Stimulated activated CD4-positive, alpha-beta T cell treated with anti-CD3 and anti-CD28 coated beads, Interleukin-1b, Interleukin-23, amount 100 ng/mL, for 24 hours (primary cell): ENCODE measurements at places on chromosomes 2 and 18.

DNA sequence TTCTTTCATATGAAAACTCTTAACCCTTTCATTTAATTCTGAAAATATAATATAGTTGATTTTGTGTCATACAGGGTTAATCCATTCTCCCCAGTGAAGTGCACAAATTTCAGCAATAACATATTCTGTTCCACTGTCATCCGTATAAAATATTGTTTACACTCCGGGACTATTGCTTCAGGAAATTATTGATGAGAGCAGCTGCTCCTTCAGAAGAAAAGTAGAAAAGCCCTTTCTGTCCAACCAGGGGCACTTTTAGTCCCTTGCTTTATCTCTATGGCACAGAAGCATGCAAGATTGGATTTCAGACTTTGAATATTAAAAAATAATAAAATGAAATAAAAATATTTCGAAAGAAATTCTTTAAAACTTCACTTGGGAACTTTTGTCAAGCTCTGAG, 535.7 kb upstream of the SLC39A10 start:
- no peak for DNase-seq

DNA sequence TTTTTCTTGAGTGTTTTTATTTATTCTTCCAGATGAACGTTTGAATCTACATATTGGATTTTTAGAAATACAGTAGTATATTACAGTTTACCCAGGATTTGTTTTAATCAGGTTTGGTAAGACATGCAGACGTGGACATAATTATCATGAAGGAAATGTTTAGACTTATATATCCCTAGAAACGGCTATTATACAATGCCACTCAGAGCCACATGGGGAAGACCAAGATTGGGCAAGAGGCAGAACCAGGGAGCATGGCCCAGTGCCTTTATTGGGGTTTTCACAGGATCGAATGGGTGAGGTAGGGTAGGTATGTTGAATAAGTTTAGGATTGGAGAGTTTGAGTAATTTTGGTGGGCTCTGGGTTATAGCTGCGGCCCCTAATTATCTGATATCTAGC, 212.2 kb downstream of the CAMKMT start:
- DNase-seq: no peak

- no peak for DNase-seq
Measured at GRCh38 chr2:206515580-206515979, 72.2 kb downstream of the ADAM23 start.

DNA sequence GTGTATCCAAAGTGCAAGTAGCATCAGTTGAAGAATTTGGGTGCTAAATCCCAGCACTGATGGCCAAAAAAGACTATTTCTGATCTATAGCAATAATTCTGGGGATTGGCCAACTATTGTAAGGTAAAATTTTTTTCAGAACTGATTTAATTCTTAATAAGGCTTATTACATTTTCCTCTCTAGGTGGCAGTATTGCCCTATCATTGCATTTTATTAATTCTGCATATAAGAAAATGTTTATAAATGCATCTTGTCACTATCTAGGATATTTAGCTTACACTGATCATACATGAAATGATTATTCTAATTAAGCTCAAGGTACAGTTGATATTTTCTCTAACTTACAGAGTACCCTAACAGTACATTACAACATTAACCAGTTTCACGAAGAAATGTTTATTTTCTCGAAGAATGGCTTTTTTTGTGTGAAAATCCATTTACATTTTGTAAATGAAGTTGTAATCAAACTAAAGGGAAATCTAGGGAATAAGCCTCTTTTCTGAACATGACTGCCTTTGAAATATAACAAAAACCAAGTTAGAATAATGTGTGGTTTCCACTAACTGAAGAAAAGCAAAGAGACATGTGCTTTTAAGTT, 11.0 kb downstream of the TTN start:
- no peak for DNase-seq

- no peak for DNase-seq
Measured at GRCh38 chr2:241892299-241893137, 23.0 kb downstream of the RTP5 start.

- no peak for DNase-seq
Measured at GRCh38 chr2:146461068-146461467, 1383.8 kb upstream of the ACVR2A start.

GRCh38 chr2:208266936-208267335, 881 bp downstream of the PIKFYVE start:
- DNase-seq: no peak

DNA sequence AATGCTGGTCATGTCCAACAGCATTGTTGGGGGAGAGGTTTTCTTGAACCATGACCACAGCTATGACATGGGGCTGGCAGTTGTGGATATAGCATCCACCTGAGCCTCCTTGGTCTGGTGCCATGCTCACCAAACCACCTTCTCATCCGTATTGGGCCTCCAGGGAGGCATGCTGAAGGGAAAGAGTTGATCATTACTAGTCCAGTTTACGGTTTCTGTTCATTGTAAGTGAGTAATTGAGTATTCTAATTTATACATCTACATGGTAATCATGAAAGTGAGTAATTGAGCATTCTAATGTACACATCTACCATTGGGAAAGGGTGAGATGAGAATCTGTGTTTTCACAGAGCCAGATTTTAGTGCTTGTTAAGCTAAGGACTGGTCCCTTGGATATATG, 6.8 kb downstream of the TMEM87B start:
- DNase-seq: no peak

DNA sequence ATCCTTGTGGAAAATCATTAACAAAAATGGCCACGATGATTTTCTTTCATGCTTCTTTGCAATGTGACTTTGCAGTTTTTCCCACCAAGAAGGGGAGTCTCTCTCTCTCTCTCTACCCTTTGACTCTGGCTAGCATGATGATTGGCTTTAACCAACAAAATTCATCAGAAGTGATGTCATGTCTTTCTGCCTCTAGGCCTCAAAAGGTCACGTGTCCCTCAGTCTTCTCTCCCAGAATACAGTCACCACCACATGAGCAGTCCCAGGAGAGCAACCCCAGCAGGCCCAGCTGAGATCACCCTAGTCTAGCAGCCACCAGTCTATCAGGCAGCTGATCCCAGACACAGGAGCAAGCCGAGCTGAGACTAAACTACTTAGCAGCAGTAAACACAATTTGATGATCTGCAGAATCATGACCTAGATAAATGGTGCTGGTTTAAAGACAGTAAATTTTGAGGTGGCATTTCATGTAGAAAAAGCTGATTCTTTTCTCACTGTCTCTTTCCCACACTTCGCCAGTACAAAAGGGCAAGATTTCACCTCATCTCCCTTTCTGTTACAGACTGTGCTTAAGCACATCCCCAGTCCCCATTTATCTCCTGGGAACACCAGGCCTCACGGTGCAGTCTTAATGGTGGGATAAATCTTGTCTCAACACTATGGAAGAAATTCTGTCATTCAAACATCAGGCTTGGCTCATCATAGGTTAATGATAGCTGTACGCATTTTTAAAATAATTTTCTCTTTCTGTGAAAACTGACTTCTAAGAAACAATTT, 132.7 kb downstream of the SCG2 start:
- no peak for DNase-seq

DNA sequence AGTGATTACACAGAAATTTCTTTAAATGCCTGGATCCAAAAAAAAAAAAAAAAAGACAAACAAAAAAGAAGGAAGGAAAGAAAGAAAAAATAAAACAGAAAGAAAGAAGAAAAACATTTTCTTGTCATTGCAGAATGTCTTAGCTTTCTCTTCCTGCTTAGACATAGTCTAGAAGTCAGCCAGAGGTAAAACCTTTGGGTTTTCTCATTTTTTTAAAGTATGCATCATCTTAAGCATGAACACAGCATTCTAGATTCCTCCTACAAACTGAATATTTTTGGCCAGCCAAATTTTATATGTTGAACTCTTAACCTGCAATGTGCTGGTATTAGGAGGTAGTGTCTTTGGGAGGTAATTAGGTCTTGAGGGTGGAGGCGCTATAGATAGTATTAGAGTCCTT, 243.9 kb downstream of the TRIB2 start:
- DNase-seq: no peak

GRCh38 chr2:71896385-71897136, 251.1 kb downstream of the CYP26B1 start:
- no peak for DNase-seq

GRCh38 chr18:12456441-12456840, 48.7 kb downstream of the PRELID3A start:
- DNase-seq: no peak

GRCh38 chr2:221480163-221480562, 91.9 kb downstream of the EPHA4 start:
- no peak for DNase-seq
